ENCODE measurements at places on chromosomes 6 and 20.

DNA sequence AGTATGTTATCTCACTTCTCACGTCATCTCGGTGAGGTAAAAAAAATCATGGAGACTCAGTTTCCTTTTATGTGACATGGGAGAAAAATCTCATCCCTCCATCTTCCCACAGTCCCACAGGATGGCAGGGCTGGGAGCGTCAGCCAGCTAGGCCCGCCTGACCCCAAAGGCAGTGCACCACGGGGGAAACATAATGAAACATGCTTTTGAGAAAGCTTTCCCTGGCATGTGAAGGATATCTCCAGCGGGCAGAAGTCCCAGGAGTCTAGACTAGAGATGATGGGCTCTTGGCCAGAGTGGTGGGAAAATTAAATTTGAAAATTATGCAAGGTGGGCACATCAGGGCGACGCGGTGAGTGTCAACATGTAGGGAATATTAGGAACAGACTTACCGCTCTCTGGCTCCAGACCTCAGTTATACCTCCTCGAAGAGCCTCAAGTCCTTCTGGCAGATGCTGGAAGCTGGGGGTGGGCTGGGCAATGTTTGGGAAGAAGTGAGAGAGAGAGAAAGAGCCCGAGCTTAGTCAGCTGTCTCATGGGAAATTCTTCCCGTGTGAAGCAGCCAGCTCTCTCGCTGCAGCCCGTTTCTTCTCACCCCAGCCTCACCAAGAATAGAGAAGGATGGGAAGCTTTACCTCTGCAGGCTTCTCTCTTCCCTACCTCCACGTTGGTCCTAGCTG lies 52.3 kb downstream of the MOCS1 start:
- DNase-seq, result no peak

GRCh38 chr6:129679275-129679674 lies 30.7 kb downstream of the ARHGAP18 start:
- no peak for DNase-seq

- DNase-seq, result no peak
Measured at GRCh38 chr6:134774201-134774638, 175.7 kb downstream of the ALDH8A1 start.

GRCh38 chr6:116925088-116925794 lies 48.2 kb downstream of the RFX6 start:
- DNase-seq, result no peak

GRCh38 chr6:1599469-1599868 lies 10.2 kb upstream of the FOXC1 start:
- DNase-seq, result no peak

DNA sequence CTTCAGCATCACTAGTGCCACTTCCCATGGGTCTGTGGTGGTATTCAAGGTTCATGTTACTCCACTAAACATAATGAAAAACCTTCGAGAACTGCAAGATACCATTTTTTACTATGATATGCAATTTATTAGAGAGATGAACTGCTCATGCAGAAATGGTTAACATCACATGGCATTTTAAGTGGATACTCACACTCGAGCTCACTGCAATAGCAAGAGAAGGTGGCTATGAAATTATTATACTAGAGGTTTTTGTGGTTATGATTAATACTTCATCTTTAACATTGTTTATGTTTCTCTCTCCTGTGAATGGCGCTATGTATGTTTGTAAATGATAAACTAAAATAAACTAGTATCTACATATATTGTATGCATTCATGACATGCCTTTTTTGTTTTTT lies 35.1 kb downstream of the SCAF8 start:
- DNase-seq, result no peak

- no peak for DNase-seq
Measured at GRCh38 chr6:44232676-44233566, 9.5 kb downstream of the SLC29A1 start.

GRCh38 chr20:51338692-51339440 lies 203.7 kb downstream of the NFATC2 start:
- DNase-seq, result no peak

DNA sequence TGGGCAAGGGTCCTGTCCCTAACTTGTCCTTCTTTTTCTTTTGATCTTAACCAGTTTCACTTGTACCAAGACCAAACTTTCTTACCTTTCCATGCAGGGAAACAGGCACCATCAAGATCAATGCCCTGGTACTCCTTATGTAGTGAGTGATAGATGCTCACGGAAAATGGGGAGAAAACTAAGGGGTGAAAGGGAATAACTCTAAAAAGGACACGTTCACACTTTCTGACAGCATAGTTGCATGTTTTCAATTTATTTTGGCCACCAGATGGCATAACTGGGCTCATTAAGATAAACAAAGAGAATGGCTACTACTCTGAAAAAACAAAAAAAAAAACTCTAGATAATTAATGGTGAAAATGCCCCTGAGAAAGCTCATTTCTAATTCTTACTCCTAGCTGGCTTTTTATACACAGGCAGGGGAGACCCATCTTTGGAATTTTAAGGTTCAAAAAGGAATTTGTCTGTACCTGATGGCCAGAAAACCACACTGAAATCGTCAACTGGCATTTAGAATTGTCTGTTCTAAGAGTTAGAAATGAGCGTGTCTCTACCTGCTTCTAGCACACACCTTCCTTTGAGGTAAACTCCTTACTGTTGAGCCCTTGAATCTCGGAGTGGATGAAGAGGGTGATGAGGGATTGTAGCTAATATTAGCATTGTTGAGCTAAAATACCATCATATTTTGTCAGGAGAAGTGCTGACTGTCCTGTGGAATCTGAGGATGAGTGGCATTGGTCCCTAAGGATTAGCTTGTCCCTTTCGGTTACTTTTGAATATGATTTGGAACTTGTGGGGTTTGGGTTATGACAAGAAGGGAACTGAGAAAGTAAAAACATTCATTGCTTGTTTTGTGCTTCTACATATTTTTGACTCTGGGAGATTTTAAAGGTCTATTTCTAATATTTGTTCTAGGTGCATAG lies 62.2 kb upstream of the DDR1 start:
- no peak for DNase-seq

GRCh38 chr6:72579865-72580264 lies 42.0 kb upstream of the KCNQ5 start:
- DNase-seq, result no peak

- DNase-seq, result no peak
Measured at GRCh38 chr20:21840991-21841390, 135.5 kb downstream of the PAX1 start.

DNA sequence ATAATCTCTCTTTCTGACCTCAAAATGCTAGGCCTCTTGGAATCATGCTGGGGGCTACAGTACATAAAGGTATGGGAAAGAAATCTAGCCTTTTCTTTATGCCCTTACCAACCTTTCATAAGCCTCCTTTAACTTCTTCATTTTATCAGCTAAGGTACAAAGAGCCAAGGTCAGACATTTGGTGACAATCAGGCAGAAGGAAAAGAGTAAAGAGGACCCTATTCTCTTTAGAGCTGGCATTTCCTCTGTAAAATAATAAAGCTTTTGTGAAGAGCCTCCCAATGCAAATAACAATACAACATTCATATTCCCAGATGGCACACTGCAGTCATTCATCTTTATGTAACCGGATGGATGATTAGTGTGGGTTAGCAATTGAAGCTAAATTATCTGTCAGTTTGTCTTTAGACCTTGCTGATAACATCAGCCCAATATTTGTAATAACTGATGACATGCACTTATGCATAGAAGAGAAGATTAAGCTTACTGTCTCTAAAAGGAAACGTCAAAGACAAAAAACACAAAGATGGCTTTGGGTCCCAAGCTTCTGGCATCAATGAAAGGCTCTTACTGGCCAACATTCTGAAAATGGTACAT lies 163.1 kb downstream of the IBTK start:
- no peak for DNase-seq

GRCh38 chr6:41252401-41253169 lies 24.4 kb downstream of the TREML4 start:
- DNase-seq, result no peak

- DNase-seq, result no peak
Measured at GRCh38 chr6:19655744-19656143, 181.4 kb upstream of the ID4 start.

DNA sequence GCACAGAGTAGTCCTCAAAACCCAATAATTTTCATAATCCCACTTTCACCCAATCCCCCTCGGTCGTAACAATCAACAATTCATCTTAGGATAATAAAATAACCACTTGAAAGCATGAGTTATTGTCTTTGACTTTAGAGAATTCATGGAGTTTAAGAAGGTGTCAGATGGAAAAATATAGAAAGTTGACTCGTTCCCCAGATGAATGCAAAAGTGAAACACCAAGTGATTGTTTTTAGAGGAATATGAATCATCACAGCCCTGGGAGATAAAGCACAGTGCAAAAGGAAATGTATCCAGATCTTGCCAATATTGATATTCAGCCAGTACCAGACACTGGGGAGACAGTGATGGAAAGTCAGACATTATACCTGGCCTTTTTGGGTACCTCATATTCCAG lies 860.5 kb downstream of the DHX35 start:
- no peak for DNase-seq

Data from NCI-H1048 (cell line).